Activated CD4-positive, alpha-beta T cell treated with anti-CD3 and anti-CD28 coated beads for 36 hours (primary cell): ENCODE measurements at places on chromosomes 13 and 19. TPM values are rescaled to one million over a fixed set of nuclear protein-coding genes. Genes with fewer than 3 reads are reported as not detected.

DNA sequence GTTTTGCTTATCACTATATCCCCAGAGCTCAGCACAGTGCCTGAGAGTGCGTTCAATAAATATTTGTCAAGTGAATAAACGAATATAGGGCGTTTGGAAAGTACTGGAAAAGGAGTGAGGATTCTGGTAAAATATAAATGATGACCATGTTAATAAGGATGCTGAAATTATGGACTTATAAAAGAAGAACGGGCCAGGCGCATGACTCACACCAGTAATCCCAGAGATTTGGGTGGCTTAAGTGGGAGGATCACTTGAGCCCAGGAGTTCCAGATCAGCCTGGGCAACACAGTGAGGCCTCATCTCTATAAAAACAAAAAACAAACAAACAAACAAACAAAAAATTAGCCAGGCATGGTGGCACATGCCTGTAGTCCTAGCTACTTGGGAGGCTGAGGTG is 198.1 kb downstream of the VWA8 start:
- no peaks in the 10 kb centered on the region for H3K27me3 ChIP-seq
- no peak overlapping the region for H3K27ac ChIP-seq
- DNase-seq, result no peak
- peaks cover 23% of the 10 kb centered on the region for H3K4me1 ChIP-seq
- H3K4me3 ChIP-seq, result no peak overlapping the region

The LSM4 gene
- 269 TPM for total RNA-seq

GRCh38 chr19:18322318-18322758 is 538 bp downstream of the LSM4 start:
- peak; percentile 69 for DNase-seq
- H3K27me3 ChIP-seq, result no peaks in the 10 kb centered on the region
- H3K36me3 ChIP-seq, result peaks cover 37% of the 10 kb centered on the region
- peaks cover 59% of the 10 kb centered on the region for H3K4me1 ChIP-seq
- H3K4me3 ChIP-seq, result peak overlapping the region; percentile 90

- H3K4me3 ChIP-seq, result no peak overlapping the region
- H3K4me1 ChIP-seq, result peaks cover 7% of the 10 kb centered on the region
- H3K36me3 ChIP-seq, result no peaks in the 10 kb centered on the region
These were observed 54.8 kb upstream of the HMGB1 start for GRCh38 chr13:30520571-30520970.

DNA sequence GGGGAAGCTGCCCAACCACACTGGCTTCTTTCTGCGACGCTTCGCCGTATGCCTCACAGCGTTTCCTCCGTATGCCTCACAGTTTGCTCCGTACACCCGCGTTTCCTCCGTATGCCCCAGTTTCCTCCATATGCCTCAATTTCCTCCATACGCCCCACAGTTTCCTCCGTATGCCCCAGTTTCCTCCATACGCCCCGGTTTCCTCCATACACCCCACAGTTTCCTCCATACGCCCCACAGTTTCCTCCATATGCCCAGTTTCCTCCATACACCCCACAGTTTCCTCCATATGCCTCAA is 22.6 kb downstream of the GAS6 start:
- no peaks in the 10 kb centered on the region for H3K36me3 ChIP-seq
- H3K4me1 ChIP-seq, result peaks cover 12% of the 10 kb centered on the region
- DNase-seq, result no peak
- no peak overlapping the region for H3K4me3 ChIP-seq
- no peak overlapping the region for H3K27ac ChIP-seq

DNA sequence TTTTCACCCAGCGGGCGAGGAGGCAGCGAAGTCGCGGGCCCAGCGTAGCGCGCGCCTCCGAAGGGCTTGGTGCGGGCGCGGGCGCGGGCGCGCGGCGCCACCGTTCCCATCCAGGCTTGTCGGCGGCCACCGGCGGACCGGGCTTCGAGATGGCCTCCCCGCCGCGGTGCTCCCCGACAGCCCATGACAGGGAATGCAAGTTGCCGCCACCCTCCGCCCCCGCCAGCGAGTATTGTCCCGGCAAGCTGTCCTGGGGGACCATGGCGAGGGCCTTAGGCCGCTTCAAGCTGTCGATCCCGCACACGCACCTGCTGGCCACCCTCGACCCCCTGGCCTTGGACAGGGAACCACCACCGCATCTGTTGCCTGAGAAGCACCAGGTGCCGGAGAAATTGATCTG is at the start of gene WDR88:
TSS of gene WDR88 (plus strand) at position 94 of the 400 bp plus-strand sequence. CDS start at position 150, 56 bp downstream.
- no peaks in the 10 kb centered on the region for H3K27me3 ChIP-seq
- no peak within 1 kb of the TSS for H3K27ac ChIP-seq
- DNase-seq, result no peak
- H3K4me3 ChIP-seq, result no peak within 1 kb of the TSS
- H3K4me1 ChIP-seq, result peaks cover 11% of the 10 kb centered on the region

The ARGLU1 gene
- 68.8 TPM for total RNA-seq

- no peaks in the 10 kb centered on the region for H3K4me1 ChIP-seq
These were observed 187.5 kb upstream of the GPC6 start for GRCh38 chr13:93039131-93039530.

GRCh38 chr19:18723871-18724377 is 40.4 kb downstream of the CRTC1 start:
- peaks cover 10% of the 10 kb centered on the region for H3K4me1 ChIP-seq
- H3K27ac ChIP-seq, result no peak overlapping the region
- DNase-seq, result peak; percentile 29
- H3K27me3 ChIP-seq, result no peaks in the 10 kb centered on the region

DNA sequence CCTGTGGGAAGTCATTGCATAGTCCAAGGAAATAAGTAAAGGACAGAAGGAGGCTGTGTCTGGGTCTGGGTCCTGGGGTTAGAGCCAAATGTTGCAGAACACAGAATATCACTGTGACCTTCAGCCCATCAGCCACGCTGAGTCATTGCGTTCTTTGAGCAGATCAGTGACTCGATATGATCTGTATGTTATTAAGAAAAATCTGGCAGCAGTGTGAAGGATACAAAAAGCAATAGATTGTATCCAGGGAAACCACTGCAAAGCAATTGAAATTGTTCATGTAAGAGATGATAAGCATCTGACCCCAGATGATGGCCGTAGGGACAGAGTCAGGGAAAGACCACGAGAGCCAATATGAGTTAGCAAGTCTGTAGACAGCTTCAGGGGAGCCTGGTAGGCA is 1575.1 kb upstream of the SLC10A2 start:
- peaks cover 4% of the 10 kb centered on the region for H3K27me3 ChIP-seq
- H3K27ac ChIP-seq, result no peak overlapping the region
- no peak overlapping the region for H3K4me3 ChIP-seq

The ZNF569 gene
- 7.4 TPM for total RNA-seq

DNA sequence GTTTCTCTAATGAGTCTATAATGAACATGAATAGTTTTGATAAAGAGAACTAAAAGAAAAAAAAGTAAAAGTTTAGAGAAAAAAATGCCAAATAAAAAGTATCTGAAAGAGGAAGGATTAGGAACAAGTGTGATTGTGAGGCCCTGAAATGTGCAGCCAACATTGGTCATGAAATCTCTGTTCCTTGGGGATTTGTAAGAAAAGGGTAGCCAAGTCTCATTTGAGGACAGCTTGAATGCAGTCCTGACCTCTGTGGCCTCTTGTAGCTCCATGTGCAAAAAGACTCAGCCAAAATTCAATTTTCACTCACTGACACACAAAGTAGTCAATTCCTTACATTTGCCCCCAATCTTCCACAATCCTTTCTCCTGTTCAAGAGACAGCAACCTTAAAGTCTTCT is 167.9 kb downstream of the KLF12 start:
- DNase-seq, result no peak
- H3K27ac ChIP-seq, result no peak overlapping the region
- peaks cover 13% of the 10 kb centered on the region for H3K36me3 ChIP-seq
- no peak overlapping the region for H3K4me3 ChIP-seq
- H3K27me3 ChIP-seq, result no peaks in the 10 kb centered on the region

The MUC16 gene
- not detected for total RNA-seq

GRCh38 chr13:42990291-42991232 is 1.5 kb downstream of the EPSTI1 start:
- peak overlapping the region; percentile 99 for H3K27ac ChIP-seq
- H3K4me1 ChIP-seq, result peaks cover 33% of the 10 kb centered on the region
- no peak for DNase-seq
- no peaks in the 10 kb centered on the region for H3K27me3 ChIP-seq
- H3K4me3 ChIP-seq, result peak overlapping the region; percentile 84
- peaks cover 9% of the 10 kb centered on the region for H3K36me3 ChIP-seq

DNA sequence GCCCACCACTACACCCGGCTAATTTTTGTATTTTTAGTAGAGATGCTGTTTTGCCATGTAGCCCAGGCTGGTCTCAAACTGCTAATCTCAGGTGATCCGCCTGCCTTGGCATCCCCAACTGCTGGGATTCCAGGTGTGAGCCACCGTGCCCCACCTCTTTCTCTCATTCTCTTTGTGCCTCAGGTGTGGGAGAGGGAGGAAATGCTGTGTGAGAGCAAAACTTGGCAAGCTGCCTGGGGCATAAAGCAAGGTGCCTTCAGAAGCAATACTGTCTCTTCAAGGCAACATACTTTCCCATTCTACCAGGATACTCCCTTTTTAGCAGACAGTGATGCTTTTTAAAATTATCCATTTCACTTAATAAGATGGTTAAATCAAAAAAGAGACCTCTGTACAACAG is 53.2 kb upstream of the RFC3 start:
- H3K27me3 ChIP-seq, result peaks cover 9% of the 10 kb centered on the region
- DNase-seq, result no peak
- H3K4me1 ChIP-seq, result no peaks in the 10 kb centered on the region
- H3K36me3 ChIP-seq, result no peaks in the 10 kb centered on the region
- H3K4me3 ChIP-seq, result no peak overlapping the region

- DNase-seq, result no peak
- peak overlapping the region; percentile 95 for H3K4me3 ChIP-seq
- no peaks in the 10 kb centered on the region for H3K27me3 ChIP-seq
- peaks cover 36% of the 10 kb centered on the region for H3K4me1 ChIP-seq
- peak overlapping the region; percentile 99 for H3K27ac ChIP-seq
- H3K36me3 ChIP-seq, result peaks cover 10% of the 10 kb centered on the region
These were observed 1.3 kb upstream of the AKT2 start for GRCh38 chr19:40286235-40286970.

DNA sequence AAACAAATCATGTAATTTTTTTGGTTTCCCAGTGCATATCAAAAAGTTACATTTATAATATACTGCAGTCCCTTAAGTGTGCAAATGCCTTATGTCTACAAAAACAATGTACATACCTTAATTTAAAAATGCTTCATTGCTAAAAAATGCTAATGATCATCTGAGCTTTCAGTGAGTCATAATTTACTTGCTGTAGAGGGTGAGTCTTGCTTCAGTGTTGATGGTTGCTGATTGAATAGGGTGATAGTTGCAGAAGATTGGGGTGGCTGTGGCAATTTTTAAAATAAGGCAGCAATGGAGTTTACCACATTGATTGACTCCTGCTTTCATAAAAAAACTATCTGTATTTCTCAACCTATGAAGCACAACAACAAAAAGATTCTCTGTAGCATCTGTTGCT is 613.9 kb downstream of the TBC1D4 start:
- no peaks in the 10 kb centered on the region for H3K4me1 ChIP-seq
- DNase-seq, result no peak
- H3K27me3 ChIP-seq, result peaks cover 2% of the 10 kb centered on the region
- H3K27ac ChIP-seq, result no peak overlapping the region
- no peak overlapping the region for H3K4me3 ChIP-seq

DNA sequence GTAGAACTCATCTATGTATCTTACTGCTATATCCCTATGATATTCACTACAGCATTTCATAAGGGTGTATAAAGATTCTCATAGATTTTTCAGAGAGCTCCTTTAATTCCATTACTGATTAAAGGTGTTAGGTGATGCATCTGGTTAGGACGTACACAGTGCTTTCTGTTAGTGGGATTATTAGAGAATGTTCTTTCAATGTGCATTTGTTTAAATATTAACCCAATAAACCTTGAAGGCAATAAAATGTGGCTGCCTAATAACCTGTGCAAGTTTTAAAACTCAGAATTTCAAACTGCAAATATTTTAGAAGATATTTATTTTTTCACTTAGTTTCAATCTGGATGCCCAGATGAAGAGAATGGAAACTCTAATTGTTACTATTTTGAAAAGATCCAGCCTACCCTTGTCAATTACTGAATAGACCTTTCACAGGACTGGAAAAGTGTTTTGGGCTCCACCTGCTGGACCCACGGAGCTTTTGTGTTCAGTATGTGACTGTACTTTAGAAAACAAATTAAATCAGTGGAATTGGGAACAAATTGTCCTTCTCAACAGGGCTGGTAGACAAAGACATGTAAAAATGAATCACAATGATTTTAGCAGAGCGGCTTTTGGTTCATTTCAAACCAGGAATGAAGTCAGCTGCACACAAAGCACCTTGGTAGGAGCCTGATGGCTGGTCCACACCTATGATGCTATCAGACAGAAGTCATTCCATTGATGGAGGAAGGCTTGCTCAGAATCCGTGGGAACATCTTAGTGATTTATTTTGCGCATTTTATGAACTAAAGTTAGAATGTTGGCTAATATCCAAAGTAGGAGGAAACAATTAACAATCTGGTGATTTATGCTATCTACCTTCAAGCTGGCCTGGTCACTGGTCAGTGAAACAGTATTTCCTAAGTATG is 89.4 kb upstream of the RAP2A start:
- peaks cover 13% of the 10 kb centered on the region for H3K36me3 ChIP-seq
- no peaks in the 10 kb centered on the region for H3K27me3 ChIP-seq
- peak; percentile 73 for DNase-seq
- no peak overlapping the region for H3K4me3 ChIP-seq

The GALP gene
- total RNA-seq, result not detected

DNA sequence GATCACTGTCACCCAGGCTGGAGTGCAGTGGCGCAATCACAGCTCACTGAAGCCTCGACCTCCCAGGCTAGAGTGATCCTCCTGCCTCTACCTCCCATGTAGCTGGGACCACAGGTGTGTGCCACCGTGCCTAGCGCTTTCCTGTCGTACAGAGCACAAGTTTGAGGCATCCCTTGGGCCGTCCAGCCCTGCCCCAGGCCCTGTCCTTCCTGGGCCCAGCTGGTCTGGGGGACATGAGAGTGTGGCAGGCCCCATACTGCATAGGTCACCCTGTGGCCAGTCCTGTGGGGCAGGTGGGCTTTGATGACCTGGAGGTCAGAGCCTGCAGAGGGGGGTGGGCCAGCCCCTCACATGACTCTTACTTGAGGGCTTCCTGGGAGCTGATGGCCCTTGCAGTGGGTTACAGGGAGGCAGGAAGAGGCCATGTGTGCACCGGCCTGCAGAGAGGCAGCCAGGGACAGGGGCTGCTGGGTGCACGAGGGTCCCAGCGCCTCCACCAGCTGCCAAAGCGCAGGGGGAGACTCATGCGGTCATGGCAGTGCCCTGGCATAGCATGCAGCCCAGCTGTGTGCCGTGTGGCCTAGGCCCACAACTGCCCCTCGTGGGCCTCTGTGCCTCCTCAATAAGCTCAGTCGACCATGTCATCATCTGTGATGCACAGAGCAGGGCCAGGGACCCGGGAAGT is 61.4 kb downstream of the KDM4B start:
- peaks cover 8% of the 10 kb centered on the region for H3K4me1 ChIP-seq
- H3K27me3 ChIP-seq, result no peaks in the 10 kb centered on the region
- no peak overlapping the region for H3K4me3 ChIP-seq
- DNase-seq, result no peak

DNA sequence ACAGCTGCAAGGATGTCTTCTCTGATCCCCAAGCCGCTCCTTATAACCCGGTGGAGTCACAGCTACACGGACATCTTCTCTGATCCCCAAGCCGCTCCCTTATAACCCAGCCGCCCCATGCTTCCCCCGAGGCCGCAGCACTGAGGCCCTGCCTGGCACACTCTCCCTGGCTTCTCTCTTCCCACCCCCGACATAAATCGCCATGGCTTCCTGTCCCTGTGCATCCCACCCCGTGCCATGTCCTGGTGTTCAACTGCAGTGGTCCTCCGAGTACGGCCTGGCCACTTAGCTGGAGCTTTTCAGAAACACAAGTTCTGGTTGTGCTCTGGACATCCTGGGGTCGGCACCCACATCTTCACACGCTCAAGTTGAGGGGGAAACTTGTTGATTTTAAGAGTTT is 60.4 kb downstream of the RASA3 start:
- no peak for DNase-seq
- peak overlapping the region; percentile 60 for H3K27ac ChIP-seq
- peaks cover 28% of the 10 kb centered on the region for H3K4me1 ChIP-seq
- no peak overlapping the region for H3K4me3 ChIP-seq
